NCI-H2227 treated with DMSO at 0.1 percent for 48 hours (cell line): ENCODE measurements at places on chromosomes 1 and 21.

- DNase-seq: no peak
Measured at GRCh38 chr1:38658883-38659282, 200.7 kb downstream of the RRAGC start.

DNA sequence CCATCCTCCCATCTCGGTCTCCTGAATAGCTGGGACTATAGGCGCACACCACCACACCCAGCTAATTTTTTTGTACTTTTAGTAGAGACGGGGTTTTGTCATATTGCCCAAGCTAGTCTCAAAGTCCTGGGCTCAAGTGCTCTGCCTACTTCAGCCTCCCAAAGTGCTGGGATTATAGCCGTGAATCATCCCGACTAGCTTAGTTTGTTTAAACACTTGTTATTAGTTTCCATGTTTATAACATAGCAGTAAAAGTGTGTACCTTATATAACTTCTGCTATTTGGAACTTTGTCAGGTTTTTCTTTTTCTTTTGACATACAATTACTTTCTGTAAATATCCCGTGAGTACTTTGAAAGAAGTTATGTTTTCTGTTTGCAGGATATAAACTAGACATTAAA lies 60.6 kb upstream of the C1orf21 start:
- DNase-seq: no peak

GRCh38 chr21:28627261-28627660 lies 365.4 kb downstream of the LTN1 start:
- no peak for DNase-seq

DNA sequence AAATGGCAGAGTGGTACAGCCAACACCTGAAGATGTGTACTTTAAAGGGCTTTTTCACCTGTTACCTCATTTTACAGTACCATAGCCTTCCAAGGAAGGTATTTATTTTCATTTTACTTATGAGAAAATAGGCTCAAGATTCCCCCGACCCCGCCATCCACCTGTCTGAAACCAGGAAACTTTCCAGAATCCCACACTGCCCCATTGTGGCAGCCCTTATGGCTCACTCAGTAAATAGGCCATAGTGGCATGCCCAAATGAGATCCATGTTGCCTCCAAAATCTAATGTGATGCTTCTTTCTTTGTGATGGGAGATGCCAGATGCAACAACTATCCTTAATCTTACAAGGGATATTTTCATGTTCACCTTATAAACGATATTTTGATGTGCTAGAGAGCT lies 97.8 kb downstream of the EBNA1BP2 start:
- no peak for DNase-seq
